ENCODE measurements at places on chromosomes 3 and 15.

- DNase-seq, result no peak
Measured at GRCh38 chr15:68206711-68207151, 1.6 kb upstream of the CALML4 start.

GRCh38 chr3:126127904-126128303, 44.0 kb upstream of the SLC41A3 start:
- no peak for DNase-seq

DNA sequence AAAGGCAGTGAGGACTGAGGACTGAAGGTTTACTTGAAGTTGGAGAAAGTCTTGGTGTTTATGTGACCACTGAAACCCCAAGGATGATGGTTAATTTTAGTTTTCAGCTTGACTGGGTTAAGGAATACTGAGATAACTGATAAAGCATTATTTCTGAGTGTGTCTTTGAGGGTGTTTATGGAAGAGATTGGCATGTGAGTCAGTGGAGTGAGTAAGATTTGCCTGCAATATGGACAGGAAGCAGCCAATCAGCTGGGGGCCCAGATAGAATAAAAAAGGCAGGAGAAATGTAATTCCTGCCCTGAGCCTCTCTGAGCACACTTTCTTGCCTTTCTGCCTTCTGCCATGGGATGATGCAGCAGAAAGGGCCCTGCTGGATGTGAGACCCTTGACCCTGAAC, 92.4 kb downstream of the KBTBD8 start:
- DNase-seq, result no peak

- no peak for DNase-seq
Measured at GRCh38 chr3:120894316-120895057, 13.5 kb upstream of the STXBP5L start.

DNA sequence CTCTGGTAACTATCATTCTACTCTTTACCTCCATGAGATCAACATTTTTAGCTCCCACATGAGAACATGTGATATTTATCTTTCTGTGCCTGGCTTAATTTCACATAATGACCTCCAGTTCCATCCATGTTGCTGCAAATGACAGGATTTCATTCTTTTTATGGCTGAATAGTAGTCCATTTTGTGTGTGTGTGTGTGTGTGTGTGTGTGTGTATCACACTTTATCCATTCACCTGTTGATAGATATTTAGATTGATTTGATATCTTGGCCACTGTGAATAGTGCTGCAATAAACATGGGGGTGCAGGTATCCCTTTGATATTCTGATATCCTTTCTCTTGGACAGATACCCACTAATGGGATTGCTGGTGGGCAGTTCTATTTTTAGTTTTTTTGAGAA, 18.3 kb downstream of the DLG1 start:
- DNase-seq, result no peak

GRCh38 chr3:13853978-13854296, 25.9 kb downstream of the WNT7A start:
- no peak for DNase-seq

- no peak for DNase-seq
Measured at GRCh38 chr3:46505953-46506352, 8.2 kb downstream of the RTP3 start.

DNA sequence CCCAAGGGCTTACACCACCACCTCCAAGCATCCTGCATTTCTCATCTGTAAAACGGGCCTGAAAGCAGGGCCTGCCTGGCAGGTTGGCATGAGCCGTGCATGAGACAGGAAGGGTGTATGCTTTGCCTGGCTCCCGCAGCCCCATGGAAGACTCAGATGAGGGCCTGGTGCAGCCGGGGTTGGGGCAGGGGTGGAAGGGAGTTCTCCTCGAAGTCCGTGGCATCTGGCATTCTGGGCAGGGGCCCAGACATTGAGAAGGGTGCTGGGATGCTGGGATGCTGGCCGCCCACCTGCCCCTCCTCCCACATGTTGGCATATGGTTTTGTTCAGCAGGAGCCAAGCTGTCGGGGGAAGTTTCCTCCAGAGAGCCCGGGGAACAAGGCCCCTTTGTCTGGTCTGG, 13.0 kb upstream of the FBLN2 start:
- no peak for DNase-seq

DNA sequence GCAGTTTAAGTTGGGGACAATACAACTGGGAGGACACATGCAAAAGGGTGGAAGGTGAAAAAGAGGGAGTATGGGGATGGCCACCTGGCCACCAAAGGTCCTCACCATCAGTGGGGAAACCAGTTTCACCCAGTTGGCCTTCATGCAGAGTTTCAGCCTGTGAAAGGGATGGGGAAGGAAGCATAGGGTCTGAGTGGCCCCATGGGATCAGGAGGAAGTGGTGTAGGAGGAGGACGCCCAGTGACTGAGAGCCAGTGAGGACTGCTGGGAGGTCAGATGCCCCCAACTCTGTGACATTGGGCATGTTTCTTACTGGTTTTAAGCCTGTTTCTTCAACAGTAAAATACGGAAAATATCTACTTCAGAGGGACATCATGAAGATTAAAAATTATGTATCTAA, 16.3 kb downstream of the BCL2A1 start:
- no peak for DNase-seq

All from activated gamma-delta T cell treated with Interleukin-2 at 50 U/mL for 16 hours (primary cell).